ENCODE measurements at places on chromosomes 3 and 15. TPM values are rescaled to one million over a fixed set of nuclear protein-coding genes. Genes with fewer than 3 reads are reported as not detected.

The FBXW12 gene
- total RNA-seq = not detected

GRCh38 chr3:58564456-58565160 lies 12.6 kb downstream of the FAM107A start:
- no peak overlapping the region for H3K27ac ChIP-seq
- no peaks in the 10 kb centered on the region for H3K36me3 ChIP-seq
- DNase-seq = no peak
- peaks cover 9% of the 10 kb centered on the region for H3K4me1 ChIP-seq
- H3K4me3 ChIP-seq = no peak overlapping the region

GRCh38 chr3:159829539-159830227 lies 159.0 kb upstream of the IL12A start:
- no peak overlapping the region for H3K4me3 ChIP-seq
- H3K27ac ChIP-seq = peak overlapping the region; percentile 64
- H3K36me3 ChIP-seq = no peaks in the 10 kb centered on the region
- DNase-seq = peak; percentile 91

GRCh38 chr3:110933821-110934426 lies 137.7 kb upstream of the NECTIN3 start:
- no peak overlapping the region for H3K4me3 ChIP-seq
- DNase-seq = no peak
- H3K36me3 ChIP-seq = no peaks in the 10 kb centered on the region
- H3K27ac ChIP-seq = no peak overlapping the region
- no peaks in the 10 kb centered on the region for H3K27me3 ChIP-seq
- H3K4me1 ChIP-seq = no peaks in the 10 kb centered on the region

GRCh38 chr15:101539492-101539891 lies 50.0 kb upstream of the PCSK6 start:
- no peak overlapping the region for H3K27ac ChIP-seq
- DNase-seq = peak; percentile 51
- H3K27me3 ChIP-seq = no peaks in the 10 kb centered on the region
- no peaks in the 10 kb centered on the region for H3K4me1 ChIP-seq
- no peaks in the 10 kb centered on the region for H3K36me3 ChIP-seq

The ST3GAL6 gene
- 9.4 TPM for total RNA-seq

GRCh38 chr3:128378631-128379347 lies 87.9 kb downstream of the DNAJB8 start:
- no peak overlapping the region for H3K4me3 ChIP-seq
- no peaks in the 10 kb centered on the region for H3K36me3 ChIP-seq
- DNase-seq = peak; percentile 77
- no peak overlapping the region for H3K27ac ChIP-seq
- H3K27me3 ChIP-seq = no peaks in the 10 kb centered on the region
- H3K4me1 ChIP-seq = peaks cover 48% of the 10 kb centered on the region

The PRTG gene
- total RNA-seq = 1.3 TPM

DNA sequence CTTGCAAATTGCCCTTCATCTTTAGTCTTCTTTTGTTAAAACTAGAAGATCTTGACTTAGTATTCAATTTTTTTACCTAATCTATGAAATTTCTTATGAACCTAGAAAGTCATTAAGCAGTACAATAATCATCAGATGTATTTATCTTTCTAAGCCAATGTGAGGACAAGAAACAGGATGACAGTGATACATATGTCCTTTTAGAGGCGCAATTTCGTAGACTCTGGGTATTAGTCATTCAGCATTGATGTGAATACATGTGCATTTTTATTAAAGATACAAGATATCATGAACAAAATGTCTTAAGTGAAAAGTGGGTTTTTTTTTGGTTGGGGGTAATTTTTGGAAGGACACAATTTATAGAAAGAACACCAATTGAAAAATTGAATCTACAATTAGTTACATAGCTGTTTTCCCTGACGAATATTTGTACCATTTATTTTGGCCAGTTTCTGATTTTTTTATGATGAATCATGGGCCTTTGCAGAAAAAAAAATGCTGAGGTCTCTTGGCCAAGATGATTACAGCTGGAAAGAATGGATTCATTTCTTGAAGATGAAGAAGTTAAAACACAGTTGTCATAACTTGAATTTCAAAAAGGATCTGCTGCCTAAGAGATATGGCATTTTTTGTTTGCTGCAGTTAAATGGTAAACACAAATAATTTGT lies 48.9 kb upstream of the AGTR1 start:
- H3K36me3 ChIP-seq = no peaks in the 10 kb centered on the region
- H3K27ac ChIP-seq = no peak overlapping the region
- DNase-seq = no peak
- H3K27me3 ChIP-seq = no peaks in the 10 kb centered on the region
- H3K4me1 ChIP-seq = peaks cover 15% of the 10 kb centered on the region

DNA sequence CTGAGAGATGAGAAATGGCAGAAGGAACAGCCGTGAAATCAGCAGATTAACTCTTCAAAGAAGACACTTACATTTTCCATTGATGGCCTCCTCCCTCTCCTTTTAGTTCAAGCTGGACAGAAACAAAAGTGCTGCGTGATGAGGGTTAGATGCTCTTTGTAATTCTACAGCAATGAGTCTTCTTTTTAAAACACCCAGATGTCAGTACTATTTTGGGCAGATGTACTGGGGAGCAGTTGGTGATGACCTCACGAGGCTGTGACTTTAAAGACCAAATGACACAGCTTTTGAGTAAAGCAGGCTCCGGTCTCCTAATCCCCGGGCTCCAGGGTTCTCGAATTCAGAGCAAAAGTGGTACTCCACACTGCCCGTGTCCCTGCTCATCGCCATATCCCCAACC lies 198.2 kb downstream of the SLCO3A1 start:
- H3K36me3 ChIP-seq = no peaks in the 10 kb centered on the region
- H3K4me1 ChIP-seq = no peaks in the 10 kb centered on the region
- no peak for DNase-seq
- H3K4me3 ChIP-seq = no peak overlapping the region
- no peaks in the 10 kb centered on the region for H3K27me3 ChIP-seq
- no peak overlapping the region for H3K27ac ChIP-seq

GRCh38 chr15:49082960-49083359 lies 36.7 kb upstream of the SECISBP2L start:
- no peaks in the 10 kb centered on the region for H3K36me3 ChIP-seq
- H3K27ac ChIP-seq = no peak overlapping the region
- no peaks in the 10 kb centered on the region for H3K4me1 ChIP-seq
- H3K27me3 ChIP-seq = no peaks in the 10 kb centered on the region

DNA sequence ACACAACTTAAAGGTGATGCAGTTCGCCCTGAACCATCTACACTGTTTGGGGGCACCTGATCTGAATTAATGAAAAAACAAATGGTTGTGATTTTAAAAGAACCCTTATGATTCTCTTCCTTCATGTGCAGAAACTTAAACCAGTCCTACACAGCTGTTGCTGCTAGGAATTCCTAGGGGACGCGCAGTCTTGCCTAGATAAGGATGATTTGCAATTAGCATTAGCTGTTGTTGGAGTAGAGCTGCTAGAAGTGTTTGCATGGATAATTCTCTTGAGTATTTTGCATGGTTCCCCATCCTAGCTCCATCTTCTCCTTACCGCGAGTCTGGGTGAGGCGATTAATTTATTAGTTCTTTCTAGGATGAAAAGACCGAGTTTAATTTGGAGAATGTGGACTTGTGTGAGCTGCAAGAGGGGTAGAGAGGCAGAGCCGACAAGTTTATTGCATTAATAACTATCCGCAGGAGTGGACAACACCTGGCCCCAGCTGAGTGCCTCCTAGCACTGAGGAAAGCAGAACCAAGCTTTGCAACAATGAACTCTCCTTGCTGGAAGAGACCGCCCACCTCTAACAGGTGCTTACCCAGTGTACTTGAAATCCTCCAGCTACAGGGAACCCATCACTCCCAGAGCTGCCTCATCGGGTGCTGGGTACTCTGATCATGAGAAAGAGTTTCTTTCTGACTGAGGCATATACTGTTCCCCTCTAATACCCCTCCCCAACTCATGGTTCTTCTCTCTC lies 75.0 kb upstream of the WNT7A start:
- no peaks in the 10 kb centered on the region for H3K4me1 ChIP-seq
- DNase-seq = no peak
- H3K27me3 ChIP-seq = no peaks in the 10 kb centered on the region
- no peak overlapping the region for H3K27ac ChIP-seq
- H3K4me3 ChIP-seq = no peak overlapping the region

The DPP8 gene
- total RNA-seq = 34.6 TPM

- H3K4me3 ChIP-seq = peak overlapping the region; percentile 93
- no peaks in the 10 kb centered on the region for H3K27me3 ChIP-seq
- no peaks in the 10 kb centered on the region for H3K36me3 ChIP-seq
- peak overlapping the region; percentile 95 for H3K27ac ChIP-seq
- DNase-seq = no peak
- H3K4me1 ChIP-seq = peaks cover 45% of the 10 kb centered on the region
These were observed 1.4 kb downstream of the MORF4L1 start for GRCh38 chr15:78873793-78874765.

DNA sequence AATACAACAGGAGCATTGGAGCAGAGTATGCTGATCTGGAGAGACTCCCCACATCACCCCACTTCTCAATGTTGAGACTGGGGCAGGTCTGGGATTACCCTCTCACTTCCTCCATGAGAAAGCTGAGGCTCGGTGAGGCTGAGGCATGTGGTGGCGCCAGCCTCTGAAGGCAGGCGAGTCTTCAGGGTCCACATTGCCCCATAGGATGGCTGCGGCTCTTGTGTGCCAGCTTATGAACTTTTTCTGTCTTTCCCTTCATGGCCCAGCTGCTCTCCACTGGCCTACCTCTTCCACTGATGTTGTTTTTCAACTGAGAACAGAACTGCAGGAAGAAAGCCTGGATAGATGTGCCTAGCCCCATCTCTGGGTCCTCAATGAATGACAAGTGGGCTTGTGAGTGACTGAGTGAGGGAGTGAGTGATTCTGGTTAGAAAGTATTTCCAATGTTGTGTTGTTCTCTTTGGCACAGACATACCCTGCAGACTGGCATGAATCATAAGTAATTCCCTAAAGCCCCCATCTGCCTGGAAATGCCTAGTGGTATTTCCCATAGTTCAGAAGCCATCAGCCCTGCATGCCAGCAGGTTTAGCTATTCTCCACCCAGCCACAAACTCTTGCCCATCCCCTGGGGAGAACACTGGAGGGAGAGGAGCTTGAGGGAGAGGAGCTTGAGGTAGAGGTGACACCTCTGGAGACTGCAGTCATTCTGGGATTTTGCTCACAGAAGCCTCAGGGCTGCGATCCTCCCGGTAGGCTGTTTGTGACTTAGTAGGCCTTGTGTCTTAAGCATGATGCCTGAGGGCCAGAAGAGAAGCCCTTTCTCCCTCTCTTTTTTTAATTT lies 56.9 kb downstream of the AMOTL2 start:
- no peak overlapping the region for H3K27ac ChIP-seq
- no peaks in the 10 kb centered on the region for H3K36me3 ChIP-seq

DNA sequence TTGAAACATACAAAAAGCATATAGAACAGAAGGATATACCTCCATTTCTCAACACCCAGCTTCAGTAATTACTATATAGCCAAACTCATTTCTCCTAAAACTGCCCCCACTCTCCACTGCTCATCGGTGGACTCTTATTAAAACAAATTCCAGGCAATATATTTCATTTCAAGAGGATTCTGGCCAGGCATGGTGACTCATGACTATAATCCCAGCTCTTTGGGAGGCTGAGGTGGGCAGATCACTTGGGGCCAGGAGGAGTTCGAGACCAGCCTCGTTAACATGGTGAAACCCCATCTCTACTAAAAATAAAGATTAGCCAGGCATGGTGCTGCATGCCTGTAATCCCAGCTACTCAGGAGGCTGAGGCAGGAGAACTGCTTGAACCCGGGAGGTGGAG lies 40.9 kb downstream of the SNX4 start:
- no peaks in the 10 kb centered on the region for H3K27me3 ChIP-seq
- no peak overlapping the region for H3K27ac ChIP-seq
- H3K36me3 ChIP-seq = peaks cover 4% of the 10 kb centered on the region
- no peaks in the 10 kb centered on the region for H3K4me1 ChIP-seq

DNA sequence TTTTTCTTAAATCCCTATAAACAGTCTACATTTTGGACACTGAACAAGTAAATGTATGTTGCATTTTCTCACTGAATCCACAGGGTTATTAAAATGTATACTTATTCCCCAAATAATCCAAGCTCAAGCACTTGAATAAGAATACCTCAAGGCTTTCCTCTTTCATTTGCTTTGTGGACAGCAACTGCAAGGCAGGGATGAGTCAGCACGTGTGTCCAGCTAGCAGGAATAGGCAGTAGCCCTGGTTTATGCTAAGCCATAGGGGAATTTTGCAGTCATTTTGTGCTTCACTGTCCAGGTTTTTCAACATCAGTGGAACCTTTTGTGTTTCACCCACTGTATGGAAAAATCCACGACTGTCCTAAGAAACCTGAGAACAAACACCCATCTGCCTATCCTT lies 96.7 kb upstream of the KCNMB2 start:
- no peaks in the 10 kb centered on the region for H3K27me3 ChIP-seq
- no peaks in the 10 kb centered on the region for H3K36me3 ChIP-seq
- no peak overlapping the region for H3K27ac ChIP-seq

DNA sequence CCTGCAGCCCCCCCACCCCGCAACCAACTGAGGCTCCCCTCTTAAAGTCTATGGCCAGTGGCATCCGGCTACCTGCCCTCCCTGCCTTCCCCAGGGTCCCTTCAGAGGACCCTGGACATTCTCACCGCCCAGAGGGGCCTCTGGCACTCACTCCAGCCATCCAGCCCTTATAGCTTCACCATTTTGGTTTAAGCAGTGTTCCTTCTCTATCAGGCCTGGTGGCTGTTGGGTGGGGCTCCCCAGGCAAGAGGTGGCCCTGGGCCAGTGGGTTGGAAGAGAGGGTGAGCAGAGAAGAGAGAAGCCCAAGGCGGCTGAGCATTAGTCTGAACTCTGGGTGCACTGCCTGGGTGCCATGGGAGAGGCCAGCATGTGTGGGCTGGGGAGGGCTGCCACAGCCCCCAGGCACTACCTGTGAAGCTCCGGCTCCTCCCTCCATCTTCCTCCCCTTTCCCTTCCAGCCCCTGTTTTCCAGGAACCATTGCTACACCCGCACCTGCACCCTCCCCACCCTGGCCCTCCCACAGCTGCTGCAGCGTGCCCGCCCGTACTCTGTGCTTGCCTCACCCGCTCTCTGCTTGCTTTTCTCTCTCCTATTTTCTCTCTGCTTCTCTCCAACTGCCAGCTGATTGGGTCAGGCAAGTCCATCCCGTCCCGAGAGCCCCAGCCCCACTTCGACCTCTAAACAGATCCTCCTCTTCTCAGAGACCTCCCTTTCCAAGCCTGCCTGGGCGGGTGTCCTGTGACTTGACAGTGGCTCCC lies 168.2 kb downstream of the TBC1D2B start:
- H3K4me3 ChIP-seq = no peak overlapping the region
- no peaks in the 10 kb centered on the region for H3K27me3 ChIP-seq
- no peaks in the 10 kb centered on the region for H3K4me1 ChIP-seq
- DNase-seq = peak; percentile 40
- H3K27ac ChIP-seq = no peak overlapping the region

The NDN gene
- 96.2 TPM for total RNA-seq

DNA sequence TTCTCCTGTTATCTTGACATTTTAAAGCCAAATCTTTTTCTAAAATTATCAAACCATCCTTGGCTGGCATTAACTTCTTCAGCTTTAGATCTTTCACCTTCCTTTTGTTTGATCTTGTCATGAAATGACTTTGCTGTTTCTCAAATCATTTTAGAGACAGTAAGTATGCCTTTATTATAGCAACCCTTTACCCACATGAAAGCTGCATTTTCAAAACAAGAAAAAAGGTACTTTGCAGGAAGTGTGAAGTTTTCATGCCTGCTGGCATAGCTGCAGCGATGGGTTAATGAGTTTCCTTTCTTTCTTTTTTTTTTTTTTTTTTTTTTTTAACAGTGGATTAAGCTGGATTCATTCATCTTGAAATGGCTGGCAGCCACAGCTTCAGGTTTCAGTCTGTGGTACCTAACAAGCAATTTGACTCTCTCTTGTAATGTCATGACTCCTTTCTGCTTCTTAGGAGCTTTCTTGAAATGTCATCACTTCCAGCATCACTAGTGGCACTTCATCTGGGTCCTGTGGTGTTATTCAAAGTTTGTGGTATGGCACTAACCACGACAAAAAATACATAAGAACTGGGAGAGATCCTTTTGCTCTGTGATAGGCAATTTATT lies 18.8 kb downstream of the SLC25A26 start:
- H3K27me3 ChIP-seq = no peaks in the 10 kb centered on the region
- no peak overlapping the region for H3K27ac ChIP-seq
- no peaks in the 10 kb centered on the region for H3K4me1 ChIP-seq
- H3K36me3 ChIP-seq = no peaks in the 10 kb centered on the region

Data from sigmoid colon (tissue), 7 donors.